ENCODE measurements at places on chromosomes 7 and 10. TPM values are rescaled to one million over a fixed set of nuclear protein-coding genes. Genes with fewer than 3 reads are reported as not detected.
A peak's percentile ranks its signal among the peaks of the same experiment; 100 is the strongest.

Gene ZNF736
- polyA plus RNA-seq = 1.3 TPM

Gene OR2A42
- not detected for polyA plus RNA-seq

Gene FAM180A
- polyA plus RNA-seq = not detected

Gene DPYSL4
- polyA plus RNA-seq = not detected

Gene GPER1
- 10.0 TPM for polyA plus RNA-seq

Gene ZCCHC24
- 3.2 TPM for polyA plus RNA-seq

Gene PON1
- polyA plus RNA-seq = not detected

Gene CHST12
- 7.5 TPM for polyA plus RNA-seq

Gene SPDYE6
- polyA plus RNA-seq = not detected

- no peak for DNase-seq
These were observed 148.9 kb upstream of the GLI3 start for GRCh38 chr7:42385912-42386311.

DNA sequence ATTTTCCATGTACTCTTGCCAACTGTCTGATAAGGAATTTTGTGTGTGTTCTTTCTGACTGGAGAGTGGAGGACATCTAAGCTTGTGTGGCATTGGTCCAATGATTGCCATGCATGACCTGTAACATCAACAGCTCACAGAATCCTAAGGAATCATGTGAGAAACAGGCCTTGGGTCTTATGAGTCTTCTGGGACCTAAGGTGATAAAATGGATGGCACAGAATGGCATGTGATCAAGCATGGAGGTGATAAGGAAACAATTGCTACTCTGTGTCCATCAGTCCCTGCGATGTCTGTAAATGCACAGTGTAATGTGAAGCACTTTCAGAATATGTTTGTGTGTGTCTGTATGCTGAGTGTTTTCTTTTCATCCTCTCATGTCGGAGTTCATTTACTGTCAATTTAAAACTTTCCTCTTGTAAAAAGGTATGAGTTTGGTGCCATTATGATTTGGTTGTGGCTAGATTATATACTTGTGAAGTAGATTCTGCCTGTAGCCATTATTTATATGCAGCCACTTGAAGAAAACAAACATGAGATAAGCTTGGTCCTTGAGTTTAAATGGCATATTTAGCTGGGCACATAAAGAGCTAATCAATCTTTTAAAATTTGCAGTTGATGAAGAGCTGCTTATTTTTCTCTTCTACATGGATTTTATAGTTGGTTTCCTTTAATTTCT is 127.5 kb downstream of the VPS50 start:
- DNase-seq = no peak

GRCh38 chr7:143882604-143883078 is 19.3 kb downstream of the TCAF1 start:
- DNase-seq = no peak

DNA sequence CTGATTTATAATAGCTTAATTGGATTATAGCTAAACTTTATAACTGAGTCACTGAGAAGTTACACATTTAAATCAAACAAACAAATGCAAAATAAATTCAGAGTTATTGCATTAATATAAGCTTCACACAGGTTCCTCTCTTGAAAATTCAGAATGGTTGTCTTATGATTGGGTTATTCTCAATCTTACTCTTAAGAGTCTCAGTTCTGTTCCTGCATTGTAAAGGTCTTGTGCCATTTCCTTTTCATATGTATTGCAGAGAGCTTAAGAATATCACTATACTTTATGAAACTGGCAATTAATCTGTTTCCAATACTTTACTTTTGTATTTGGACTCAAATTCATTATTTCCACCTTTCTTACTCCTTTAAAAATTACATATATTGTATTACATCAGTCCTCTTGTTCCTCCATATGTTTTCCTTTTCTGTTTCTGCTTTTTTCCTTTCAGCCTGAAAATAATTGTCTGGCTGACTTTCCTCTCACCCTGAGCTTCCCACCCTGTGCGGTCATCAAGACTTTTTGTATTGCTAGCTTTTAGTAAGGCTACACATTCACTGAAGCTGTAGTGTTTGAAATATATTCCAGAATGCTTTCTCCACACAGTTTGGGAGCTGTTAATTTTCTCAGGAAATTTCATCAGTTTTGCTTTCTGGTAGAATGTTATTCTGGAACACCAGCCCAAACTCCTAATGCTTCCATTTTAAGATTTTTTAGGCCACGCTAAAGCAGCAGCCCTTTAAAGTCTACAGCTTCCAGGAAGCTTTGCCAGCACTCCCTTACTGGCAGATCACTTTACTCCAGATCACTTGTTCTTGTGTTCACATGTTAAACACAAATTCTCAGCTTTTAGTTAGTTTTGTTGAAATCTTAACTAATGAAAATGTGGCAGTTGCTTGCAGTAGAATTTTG is 139.4 kb downstream of the KCND2 start:
- no peak for DNase-seq

GRCh38 chr7:106793015-106793975 is 71.8 kb upstream of the PIK3CG start:
- no peak for DNase-seq

GRCh38 chr7:121578669-121579068 is 182.6 kb upstream of the FAM3C start:
- DNase-seq = no peak

DNA sequence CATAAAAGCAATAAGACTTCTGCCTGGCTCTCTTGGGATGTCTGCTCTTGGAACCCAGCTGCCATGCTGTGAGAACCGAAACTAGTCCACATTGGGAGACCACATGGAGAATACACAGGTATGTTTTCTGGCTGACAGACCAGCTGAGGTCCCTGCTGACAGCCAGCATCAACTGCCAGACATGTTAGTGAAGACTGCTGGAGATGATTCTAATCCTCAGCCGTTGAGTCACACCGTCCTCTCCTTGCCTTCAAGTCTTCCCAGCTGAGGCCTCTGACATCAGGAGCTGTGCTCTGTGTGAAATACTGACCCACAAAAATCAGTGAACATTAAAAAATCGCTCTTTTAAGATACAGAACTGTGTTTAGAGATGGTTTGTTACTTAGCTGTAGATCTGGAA is 36.9 kb upstream of the AGR2 start:
- DNase-seq = no peak

DNA sequence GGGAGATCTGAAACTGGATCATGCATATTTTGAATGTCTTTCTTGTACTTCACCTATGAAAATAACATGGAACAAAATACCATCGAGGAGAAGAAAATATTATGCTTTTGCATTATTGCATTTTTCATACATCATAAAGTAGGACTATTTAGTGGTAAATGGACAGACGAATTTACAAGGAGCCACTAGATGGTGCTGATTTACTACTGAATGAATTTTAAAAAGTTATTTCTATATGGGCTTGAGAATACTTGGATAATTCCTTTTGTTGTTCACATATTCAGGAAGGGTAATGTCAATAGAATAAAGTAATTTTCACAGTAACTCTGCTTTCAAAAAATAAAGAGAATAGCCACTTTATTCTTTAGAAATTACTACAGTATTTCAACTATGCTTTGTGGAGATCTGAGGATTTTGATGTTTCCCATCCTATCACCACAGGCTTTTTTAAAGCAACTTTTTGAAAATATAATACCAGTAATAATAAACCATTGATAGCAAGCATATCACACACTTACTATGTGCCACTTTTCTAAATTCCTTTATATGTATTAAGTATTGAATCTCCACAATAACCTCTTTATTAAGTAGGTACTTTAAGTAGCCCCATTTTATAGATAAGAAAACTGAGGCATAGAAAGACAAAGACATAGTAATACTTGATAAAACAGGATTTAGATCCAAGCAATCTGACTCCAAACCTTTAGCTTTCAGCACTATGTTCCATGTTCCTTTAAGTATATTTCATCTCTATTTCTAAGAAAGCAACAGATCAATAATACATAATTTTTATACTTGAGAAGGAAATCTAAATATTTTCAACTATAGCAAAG is 38.6 kb downstream of the NEBL start:
- no peak for DNase-seq

- no peak for DNase-seq
These were observed 108.0 kb downstream of the CREB5 start for GRCh38 chr7:28520074-28521015.

DNA sequence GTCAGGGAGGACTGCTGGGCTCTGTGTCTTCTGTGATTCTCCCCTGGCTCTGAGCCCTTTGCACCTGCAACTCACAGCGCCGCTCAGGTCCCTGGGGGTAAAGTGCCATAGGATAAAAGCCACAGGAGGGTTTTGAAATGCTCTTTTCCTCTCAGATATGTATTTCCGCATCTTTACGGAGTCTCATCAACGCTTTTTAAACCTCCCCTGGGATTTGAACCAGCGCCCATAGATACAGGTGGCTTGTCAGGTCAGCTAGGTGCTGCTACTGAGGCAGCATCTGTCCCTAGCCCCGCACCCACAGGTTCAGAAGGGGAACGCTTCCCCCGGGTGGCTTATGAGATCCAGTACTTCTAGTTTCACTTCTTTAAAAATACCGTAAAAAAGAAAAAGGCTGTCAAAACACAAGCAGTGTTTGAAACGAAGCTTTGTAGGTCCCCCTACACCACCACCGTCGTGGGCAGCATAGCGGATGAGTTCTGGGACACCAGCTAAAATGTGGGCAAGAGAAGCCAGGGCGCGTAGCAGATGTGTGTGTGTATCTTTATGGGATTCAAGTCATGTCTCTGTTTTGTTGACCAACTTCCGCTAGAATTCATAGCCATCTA is 173.5 kb downstream of the CUX1 start:
- DNase-seq = peak; percentile 57

GRCh38 chr10:12702215-12702770 is 299.2 kb downstream of the CCDC3 start:
- no peak for DNase-seq

- DNase-seq = no peak
These were observed 875.0 kb downstream of the REEP3 start for GRCh38 chr10:64396105-64396708.

DNA sequence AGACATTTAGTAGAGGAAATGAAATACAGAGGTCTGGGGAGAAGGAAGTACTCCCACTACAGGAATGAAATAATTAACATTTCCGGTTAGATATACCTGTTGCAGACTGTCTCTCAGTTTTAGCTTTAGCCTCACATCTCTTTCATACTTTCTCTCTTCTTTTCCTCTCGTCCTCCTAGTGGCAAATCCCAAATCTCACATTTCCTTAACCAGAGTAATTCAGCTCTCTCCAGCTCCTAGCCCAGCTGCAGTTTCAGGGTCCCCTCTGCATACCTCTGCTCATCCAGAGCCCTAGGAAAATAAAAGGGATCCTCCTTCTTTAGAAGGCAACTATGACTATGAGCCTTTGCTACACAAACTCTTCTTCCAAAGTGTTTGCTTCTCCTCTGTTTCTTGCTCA is 643.2 kb downstream of the PHTF2 start:
- DNase-seq = no peak

DNA sequence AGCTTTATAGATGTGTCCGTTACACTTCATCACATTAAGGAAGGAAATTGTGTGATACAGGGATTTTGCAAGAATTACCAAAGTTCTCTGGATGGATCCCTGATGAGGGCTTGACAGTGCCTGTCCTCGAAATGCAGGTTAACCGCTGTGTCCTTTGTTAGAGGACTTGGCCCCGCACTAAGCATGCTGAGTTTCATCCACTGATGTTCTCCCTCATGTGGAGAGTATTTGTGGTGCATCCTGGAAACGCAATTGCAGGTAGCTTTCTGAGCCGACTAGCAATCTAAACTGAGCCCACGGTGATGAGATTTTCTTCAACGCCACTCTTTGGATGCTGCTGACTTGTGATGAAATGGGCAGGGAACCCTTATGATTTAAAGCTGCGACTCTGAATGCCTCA is 71.9 kb upstream of the STK17A start:
- DNase-seq = no peak

DNA sequence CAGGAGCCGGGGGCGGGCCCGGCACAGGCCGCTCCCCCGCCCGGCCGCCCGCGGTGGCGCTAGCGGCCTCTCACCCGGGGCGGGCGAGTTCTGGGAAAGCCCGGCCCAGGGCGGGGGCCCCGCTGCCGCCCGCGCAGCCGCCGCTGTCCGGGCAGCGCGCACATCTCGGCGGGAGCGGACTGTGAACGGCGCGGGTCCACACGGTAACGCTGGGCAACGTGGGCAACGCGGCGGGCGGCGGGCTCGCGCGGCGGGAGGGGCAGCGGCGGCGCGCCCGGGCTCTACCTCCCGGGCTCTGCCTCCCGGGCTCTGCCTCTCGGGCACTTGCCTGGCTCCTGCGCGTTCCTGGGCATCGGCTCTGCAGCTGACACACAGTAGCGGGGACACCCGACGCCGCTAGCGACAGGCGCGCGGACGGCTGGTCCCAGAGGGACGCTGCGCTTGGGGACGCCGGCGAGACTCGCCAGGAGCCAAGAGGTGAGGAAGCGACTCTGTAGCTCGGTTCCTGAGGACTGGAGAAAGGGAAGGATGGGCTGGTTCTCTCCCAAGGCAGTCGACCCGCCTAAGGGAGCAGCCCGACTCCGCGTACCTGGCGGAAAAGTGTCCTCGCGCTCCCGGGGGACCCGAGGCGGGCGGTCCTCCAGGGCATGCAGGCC is at the start of gene PLCE1:
Gene PLCE1, plus strand, starts transcription at position 150 of the 656 bp plus-strand sequence. CDS start 37,116 bp downstream, outside the sequence.
- DNase-seq = no peak

- no peak for DNase-seq
These were observed 883.8 kb downstream of the LRMDA start for GRCh38 chr10:76315240-76315639.

GRCh38 chr10:75403939-75404814 is 2.6 kb upstream of the ZNF503 start:
- DNase-seq = no peak

DNA sequence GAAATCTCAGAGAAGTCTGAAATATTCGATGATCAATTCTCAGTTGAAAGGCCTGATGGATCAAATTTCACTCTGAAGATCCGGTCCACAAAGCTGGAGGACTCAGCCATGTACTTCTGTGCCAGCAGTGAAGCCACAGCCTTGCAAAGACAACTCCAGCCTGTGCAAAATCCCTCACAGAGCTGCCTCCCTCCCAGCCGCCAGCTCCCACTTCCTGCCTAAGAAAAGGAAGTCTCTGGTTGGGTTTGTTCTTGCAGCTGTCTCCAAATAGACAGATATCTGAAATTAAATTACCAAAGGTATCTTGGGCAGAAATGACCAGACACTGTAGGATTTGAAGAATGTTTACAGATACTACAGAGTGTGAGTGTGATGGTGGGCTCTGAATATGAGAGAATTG is 43.4 kb upstream of the PRSS58 start:
- DNase-seq = no peak

DNA sequence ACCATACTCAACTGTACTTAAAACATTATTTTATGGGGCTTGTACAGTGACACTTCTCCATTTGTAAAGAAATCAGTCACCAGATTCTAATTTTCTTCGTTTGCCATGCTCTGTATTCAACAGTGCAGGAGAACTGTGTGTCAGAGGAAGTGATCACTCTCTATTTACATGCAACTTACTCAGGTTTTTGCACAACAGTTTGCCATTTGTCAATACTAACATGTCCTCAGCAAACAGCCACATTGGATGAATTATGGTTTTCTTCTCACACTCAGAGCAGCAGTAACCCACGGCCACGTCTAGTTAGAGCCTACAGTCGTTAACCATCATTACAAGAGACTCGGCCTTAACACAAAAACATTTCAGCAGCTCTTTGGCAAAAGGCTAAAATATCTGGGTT is 69.2 kb upstream of the SP4 start:
- DNase-seq = peak; percentile 72

- no peak for DNase-seq
These were observed 416.4 kb downstream of the GFRA1 start for GRCh38 chr10:115856580-115856979.

All from CD14-positive monocyte (primary cell).